ENCODE measurements at places on chromosomes 13 and 19. TPM values are rescaled to one million over a fixed set of nuclear protein-coding genes. Genes with fewer than 3 reads are reported as not detected.

The WDR87 gene
- not detected for total RNA-seq

The ZNF284 gene
- 2.9 TPM for total RNA-seq

The RYR1 gene
- total RNA-seq: 0.11 TPM

The ZNF460 gene
- total RNA-seq: 56.3 TPM

The PGLYRP1 gene
- total RNA-seq: not detected

The MRPL4 gene
- total RNA-seq: 22.2 TPM

The APC2 gene
- 0.50 TPM for total RNA-seq

The ICAM4 gene
- total RNA-seq: 0.75 TPM

The PROZ gene
- not detected for total RNA-seq

The EDDM13 gene
- total RNA-seq: not detected
